ENCODE measurements at places on chromosomes 3 and 15. TPM values are rescaled to one million over a fixed set of nuclear protein-coding genes. Genes with fewer than 3 reads are reported as not detected.

XRN1 gene
- polyA plus RNA-seq = 26.4 TPM

CCR1 gene
- polyA plus RNA-seq = not detected

IFRD2 gene
- polyA plus RNA-seq = 19.3 TPM

CTDSPL gene
- polyA plus RNA-seq = 40.4 TPM

FBXO40 gene
- polyA plus RNA-seq = not detected

GOLIM4 gene
- polyA plus RNA-seq = 27.9 TPM

TUSC2 gene
- 28.1 TPM for polyA plus RNA-seq

CLDN11 gene
- polyA plus RNA-seq = 445 TPM

RNU6-1 gene
- not detected for polyA plus RNA-seq

STXBP5L gene
- polyA plus RNA-seq = not detected

TMEM212 gene
- not detected for polyA plus RNA-seq

SLC2A2 gene
- not detected for polyA plus RNA-seq

GPR171 gene
- polyA plus RNA-seq = not detected

ESYT3 gene
- polyA plus RNA-seq = 0.01 TPM

RAB6B gene
- polyA plus RNA-seq = 2.3 TPM

DOCK3 gene
- polyA plus RNA-seq = 0.10 TPM

GRIP2 gene
- polyA plus RNA-seq = not detected

CCDC9B gene
- polyA plus RNA-seq = 5.5 TPM

TRIM42 gene
- not detected for polyA plus RNA-seq

RPL35A gene
- 1,252 TPM for polyA plus RNA-seq

NUP210 gene
- 0.04 TPM for polyA plus RNA-seq

RASGRP1 gene
- polyA plus RNA-seq = 1.2 TPM

All from AG04450 (cell line).